Trophoblast cell (in vitro differentiated cells and primary cell): ENCODE measurements at places on chromosomes 5 and 9.

DNA sequence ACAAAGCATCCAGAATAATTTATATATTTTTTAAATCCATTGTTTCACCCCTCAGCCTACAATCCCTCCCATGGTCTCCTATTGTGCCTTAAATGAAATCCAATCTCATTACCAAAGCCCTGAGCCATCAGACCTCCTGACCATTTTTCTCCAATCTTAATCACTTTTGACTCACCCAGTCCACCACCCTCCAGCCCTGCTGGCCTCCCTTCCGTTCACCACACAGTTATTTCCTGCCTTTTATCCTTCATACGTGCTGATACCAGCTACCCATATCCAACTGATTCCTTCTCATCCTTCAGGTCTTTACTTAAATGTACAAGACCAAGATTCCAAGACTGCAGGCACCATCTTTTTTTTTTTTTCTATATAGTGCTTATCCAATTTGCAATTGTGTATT is 1026.7 kb upstream of the DMAC1 start:
- H3K4me3 ChIP-seq: no peak overlapping the region
- H3K4me1 ChIP-seq: peaks cover 2% of the 10 kb centered on the region
- no peak for DNase-seq
- H3K27me3 ChIP-seq: no peaks in the 10 kb centered on the region
- H3K27ac ChIP-seq: no peak overlapping the region

DNA sequence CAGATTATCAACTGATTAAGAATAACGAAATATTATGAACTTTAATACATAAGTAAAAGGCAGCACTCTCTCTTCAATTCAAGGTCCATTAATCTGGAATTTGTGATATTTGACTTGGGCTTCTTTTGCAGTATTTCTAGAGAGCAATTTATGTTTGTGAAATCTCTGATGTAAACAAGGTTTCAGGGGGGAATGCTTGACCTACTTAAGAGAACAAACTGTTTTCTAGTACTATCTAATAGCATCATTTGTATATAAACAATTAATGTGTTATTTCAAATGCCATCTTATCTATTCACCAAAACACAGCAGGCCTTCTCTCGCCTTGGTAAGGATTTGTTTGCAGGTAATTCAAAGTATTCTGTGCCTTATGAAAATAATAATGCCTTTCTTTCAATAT is 103.6 kb upstream of the FST start:
- no peak overlapping the region for H3K4me3 ChIP-seq
- no peak overlapping the region for H3K27ac ChIP-seq
- DNase-seq: no peak
- no peaks in the 10 kb centered on the region for H3K4me1 ChIP-seq

DNA sequence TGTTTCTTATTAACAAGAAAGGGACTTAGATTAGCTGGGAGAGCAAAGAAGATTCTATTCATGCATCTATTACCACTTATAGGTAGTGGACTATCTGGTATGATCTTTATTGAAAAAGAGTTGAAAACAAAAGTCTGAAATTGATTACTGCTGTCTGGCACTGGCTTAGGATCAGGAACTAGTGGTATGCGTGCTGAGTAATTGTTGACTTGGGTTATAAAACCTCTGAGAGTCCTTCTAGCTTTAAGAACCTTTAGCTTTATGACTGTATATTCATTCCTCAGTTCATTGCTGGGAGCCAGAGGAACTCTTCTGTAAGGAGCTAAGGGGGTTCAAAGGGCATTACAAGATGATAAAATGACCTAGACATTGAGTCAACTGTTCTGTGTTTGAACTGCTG is 7.6 kb downstream of the SLC1A1 start:
- no peak for DNase-seq
- no peak overlapping the region for H3K27ac ChIP-seq
- H3K36me3 ChIP-seq: no peaks in the 10 kb centered on the region
- no peaks in the 10 kb centered on the region for H3K27me3 ChIP-seq
- no peak overlapping the region for H3K4me3 ChIP-seq
- no peaks in the 10 kb centered on the region for H3K4me1 ChIP-seq

DNA sequence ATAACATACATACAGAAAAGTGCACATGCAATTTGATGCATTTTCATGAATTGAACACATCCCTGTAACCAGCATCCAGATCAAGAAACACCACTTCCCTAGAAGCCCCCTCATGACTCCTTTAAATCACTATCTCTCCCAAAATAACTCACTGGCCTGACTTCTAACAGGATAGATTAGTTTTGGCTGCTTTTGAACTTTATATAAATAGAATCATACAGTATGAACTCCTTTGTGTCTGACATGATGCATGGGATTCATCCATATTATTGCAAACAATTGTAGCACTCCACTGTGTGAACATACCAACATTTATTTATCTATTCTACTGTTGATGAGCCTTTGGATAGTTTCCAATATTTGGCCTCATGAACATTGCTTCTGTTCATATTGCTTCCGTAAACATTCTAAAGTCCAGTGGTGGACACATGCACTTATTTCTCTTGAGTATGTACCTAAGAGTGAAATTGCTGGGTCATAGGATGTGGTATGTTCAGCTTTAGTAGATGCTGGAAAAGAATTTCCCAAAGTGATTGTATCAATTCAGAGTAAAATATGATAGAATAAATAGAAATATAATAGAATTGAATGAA is 148.7 kb upstream of the GDNF start:
- no peak overlapping the region for H3K4me3 ChIP-seq
- H3K36me3 ChIP-seq: no peaks in the 10 kb centered on the region
- H3K27me3 ChIP-seq: no peaks in the 10 kb centered on the region
- H3K27ac ChIP-seq: no peak overlapping the region
- no peak for DNase-seq

DNA sequence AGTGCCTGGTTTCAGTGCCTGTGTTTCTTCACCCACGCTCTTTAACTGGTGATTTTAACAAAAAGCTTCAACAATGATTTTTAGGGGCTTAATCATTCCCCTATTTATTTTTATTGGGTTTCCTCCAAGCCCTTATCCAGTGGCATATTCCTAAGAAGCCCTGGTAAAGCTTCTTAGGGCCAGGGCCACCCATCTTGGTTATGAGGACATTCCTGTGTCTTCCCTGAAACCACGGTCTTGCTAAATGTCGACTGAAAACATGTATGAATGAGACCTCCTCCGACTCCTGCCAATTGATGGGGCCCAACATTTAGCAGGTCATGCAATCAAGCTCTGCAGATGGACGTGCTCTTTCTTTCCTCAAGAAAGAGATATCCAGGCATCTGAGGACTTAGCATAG is 13.7 kb upstream of the CARTPT start:
- no peak overlapping the region for H3K4me3 ChIP-seq
- no peaks in the 10 kb centered on the region for H3K4me1 ChIP-seq
- no peaks in the 10 kb centered on the region for H3K27me3 ChIP-seq
- no peaks in the 10 kb centered on the region for H3K36me3 ChIP-seq
- no peak overlapping the region for H3K27ac ChIP-seq

DNA sequence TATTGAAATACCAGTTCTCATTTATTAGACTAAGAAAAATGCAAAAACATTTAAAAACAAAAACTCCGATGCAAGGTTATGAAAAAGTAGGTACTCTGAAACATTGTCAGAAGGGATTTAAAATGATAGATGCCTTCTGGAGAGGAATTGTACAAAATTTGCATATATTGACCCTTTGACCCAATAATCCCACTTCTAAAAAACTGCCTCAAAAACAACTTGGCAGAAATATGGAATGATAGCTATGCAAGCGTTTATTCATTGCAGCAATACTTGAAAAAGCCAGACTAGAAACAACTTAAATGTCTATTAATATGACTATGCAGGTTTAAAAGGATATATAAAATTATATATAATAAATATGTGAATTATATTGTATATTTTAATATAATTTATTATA is 118.4 kb downstream of the PLK2 start:
- no peak overlapping the region for H3K27ac ChIP-seq
- H3K4me1 ChIP-seq: no peaks in the 10 kb centered on the region
- DNase-seq: no peak
- H3K36me3 ChIP-seq: no peaks in the 10 kb centered on the region
- no peaks in the 10 kb centered on the region for H3K27me3 ChIP-seq
- no peak overlapping the region for H3K4me3 ChIP-seq

DNA sequence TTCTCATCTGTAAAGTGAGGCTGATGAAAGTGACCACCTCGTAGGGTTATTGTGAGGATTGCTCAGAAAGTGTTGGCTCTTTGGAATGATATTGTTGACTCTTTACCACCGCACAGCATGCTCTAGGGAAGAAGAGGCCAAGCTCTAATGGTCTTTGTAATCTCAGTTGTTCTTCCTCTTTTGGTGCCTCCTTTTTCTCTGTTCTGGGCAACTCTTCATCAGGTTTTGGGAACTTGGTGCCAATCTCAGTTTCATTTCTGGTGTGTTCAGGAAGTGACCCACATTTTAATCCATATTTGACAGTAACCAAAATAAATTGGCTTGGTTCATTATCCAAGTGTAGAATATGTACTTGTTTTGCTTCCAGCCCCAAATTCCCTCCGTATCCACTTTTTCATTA is 25.1 kb downstream of the ARHGAP26 start:
- no peaks in the 10 kb centered on the region for H3K36me3 ChIP-seq
- no peak overlapping the region for H3K27ac ChIP-seq
- no peaks in the 10 kb centered on the region for H3K4me1 ChIP-seq
- no peak overlapping the region for H3K4me3 ChIP-seq

DNA sequence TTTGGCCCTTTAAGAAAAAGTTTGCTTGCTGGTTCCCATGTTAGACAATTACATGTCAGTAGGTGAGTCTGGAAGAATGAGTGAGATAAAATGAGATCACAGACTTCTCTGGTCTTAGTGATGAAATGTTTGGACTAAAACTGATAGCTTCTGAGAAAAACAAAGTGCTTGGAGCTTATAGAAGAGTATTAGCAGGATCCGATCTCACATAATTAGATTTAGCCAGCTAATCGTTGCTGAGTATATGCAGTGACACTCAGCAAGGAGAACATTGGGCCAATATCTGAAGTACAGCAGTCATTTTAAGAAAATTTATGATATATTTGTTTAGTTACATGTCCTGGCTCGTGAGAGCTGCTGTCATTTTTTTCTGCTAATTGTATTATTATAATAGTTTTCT is 135.8 kb downstream of the SNCAIP start:
- no peaks in the 10 kb centered on the region for H3K27me3 ChIP-seq
- H3K27ac ChIP-seq: no peak overlapping the region
- H3K4me3 ChIP-seq: no peak overlapping the region
- H3K4me1 ChIP-seq: no peaks in the 10 kb centered on the region
- H3K36me3 ChIP-seq: peaks cover 6% of the 10 kb centered on the region
